ENCODE measurements at places on chromosomes 4 and X.
A peak's percentile ranks its signal among the peaks of the same experiment; 100 is the strongest.

GRCh38 chr4:89788206-89789072 is 48.5 kb downstream of the SNCA start:
- DNase-seq: no peak
- H3K4me1 ChIP-seq: no peaks in the 10 kb centered on the region
- no peak overlapping the region for H3K4me3 ChIP-seq
- H3K27me3 ChIP-seq: no peaks in the 10 kb centered on the region
- H3K36me3 ChIP-seq: no peaks in the 10 kb centered on the region

DNA sequence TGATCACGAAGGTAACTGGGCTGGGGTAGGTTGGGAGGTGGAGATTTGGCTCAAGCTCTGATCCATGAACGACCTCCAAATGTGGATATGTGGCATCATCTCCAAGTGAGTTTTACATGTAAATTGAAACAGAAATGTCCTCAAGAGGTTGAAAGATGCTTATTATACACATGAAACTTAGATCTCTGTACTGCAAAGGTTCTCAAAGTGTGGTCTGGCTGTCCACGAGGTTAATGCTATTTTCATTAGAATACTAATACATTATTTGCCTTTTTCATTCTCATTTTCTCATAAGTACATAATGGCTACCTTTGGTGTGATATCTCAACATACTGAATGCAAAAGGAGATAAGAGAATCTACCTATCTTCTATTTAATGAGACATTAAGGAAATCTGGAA is 198.2 kb downstream of the RASL11B start:
- no peak for DNase-seq
- H3K4me3 ChIP-seq: no peak overlapping the region
- peaks cover 12% of the 10 kb centered on the region for H3K36me3 ChIP-seq
- H3K27ac ChIP-seq: no peak overlapping the region
- H3K27me3 ChIP-seq: no peaks in the 10 kb centered on the region

GRCh38 chrX:65750674-65751469 is 83.4 kb downstream of the MSN start:
- peaks cover 63% of the 10 kb centered on the region for H3K4me1 ChIP-seq
- peaks cover 4% of the 10 kb centered on the region for H3K36me3 ChIP-seq
- H3K27ac ChIP-seq: peak overlapping the region; percentile 67
- DNase-seq: peak; percentile 22

- no peak for DNase-seq
- no peak overlapping the region for H3K27ac ChIP-seq
- peaks cover 4% of the 10 kb centered on the region for H3K4me1 ChIP-seq
- no peaks in the 10 kb centered on the region for H3K36me3 ChIP-seq
These were observed 117.5 kb downstream of the RAPGEF2 start for GRCh38 chr4:159220353-159220752.

DNA sequence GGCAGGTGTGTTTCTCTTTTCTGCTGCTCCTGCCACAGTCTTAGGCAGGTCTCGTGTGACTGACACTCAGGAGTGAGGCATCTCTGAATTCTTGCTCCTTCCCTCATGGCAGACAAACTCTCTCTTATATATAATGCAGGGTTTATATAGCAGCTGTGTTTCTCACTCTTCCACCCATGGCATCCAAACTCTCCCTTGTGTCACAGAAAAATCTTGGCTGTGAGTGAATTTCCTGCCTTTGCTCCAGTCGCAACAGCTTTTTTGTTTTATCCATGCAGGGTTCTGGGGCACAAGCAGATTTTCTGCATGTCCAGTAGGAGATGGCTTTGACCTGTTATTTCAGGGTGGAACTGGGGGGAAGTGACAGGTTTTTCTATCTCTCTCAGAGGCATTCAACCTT is 1275.5 kb downstream of the ADGRL3 start:
- no peak for DNase-seq
- H3K27ac ChIP-seq: no peak overlapping the region
- H3K4me1 ChIP-seq: no peaks in the 10 kb centered on the region
- no peak overlapping the region for H3K4me3 ChIP-seq

GRCh38 chr4:162140051-162140683 is 23.6 kb downstream of the FSTL5 start:
- no peaks in the 10 kb centered on the region for H3K27me3 ChIP-seq
- H3K4me1 ChIP-seq: no peaks in the 10 kb centered on the region
- H3K27ac ChIP-seq: no peak overlapping the region
- H3K4me3 ChIP-seq: no peak overlapping the region
- H3K36me3 ChIP-seq: no peaks in the 10 kb centered on the region

DNA sequence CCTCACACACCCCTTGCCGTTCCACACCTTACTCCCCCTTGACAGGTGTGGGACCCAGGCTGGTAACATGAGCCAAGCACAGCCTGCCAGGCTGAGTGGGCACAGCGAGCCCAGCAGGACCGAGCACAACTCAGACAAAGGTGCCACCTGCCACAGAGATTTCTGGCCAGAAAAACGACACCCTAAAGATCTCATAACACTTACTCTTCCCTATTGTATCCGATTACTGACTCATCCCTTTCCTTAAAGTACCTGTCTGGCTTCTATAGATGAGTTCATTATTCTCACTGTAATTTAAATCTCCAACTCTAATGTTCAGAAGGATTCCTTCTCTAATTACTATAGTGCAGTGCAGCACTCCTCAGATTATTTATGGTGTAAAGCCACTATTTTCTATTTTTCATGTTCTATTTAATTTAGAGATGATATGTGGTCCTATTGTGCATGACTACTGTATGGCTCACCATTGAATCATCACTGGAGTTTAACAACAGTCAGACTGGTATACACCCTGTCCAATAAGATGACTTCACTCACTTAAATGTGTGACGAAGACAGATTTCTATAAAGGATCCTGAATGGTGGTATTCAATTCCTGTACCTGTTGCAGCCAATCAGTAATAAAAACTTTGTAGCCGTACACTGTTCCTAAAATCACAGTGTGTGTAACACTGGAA is 7.6 kb upstream of the SYTL5 start:
- H3K4me1 ChIP-seq: no peaks in the 10 kb centered on the region
- peaks cover 3% of the 10 kb centered on the region for H3K27me3 ChIP-seq
- no peak overlapping the region for H3K4me3 ChIP-seq
- DNase-seq: no peak

DNA sequence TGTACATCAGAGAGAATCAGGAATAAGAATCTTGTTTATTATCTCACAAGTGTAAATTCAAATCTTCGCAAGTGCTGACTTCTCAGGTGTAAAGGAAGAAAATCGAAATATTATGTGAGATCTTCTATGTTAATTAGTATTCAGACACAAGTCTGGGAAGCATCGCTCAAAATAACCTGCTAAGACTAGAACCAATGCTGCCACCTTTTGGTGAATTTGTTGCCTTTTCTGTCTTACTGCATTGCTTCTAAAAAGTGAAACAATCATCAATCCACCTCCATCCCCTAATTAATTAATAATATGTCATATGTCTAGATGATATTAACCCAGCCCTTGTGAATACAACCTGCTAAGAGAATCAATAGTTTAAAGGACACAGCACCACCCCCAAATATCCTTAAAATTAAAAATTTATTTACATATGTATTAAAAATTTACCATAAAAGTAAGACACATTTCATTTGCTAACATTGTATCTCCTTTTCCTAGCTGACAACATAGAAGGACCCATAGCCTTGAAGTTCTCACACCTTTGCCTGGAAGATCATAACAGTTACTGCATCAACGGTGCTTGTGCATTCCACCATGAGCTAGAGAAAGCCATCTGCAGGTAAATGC is 3.5 kb downstream of the EPGN start:
- H3K27me3 ChIP-seq: no peaks in the 10 kb centered on the region
- H3K4me1 ChIP-seq: peaks cover 5% of the 10 kb centered on the region
- no peak overlapping the region for H3K4me3 ChIP-seq
- no peaks in the 10 kb centered on the region for H3K36me3 ChIP-seq
- H3K27ac ChIP-seq: no peak overlapping the region

GRCh38 chr4:152778656-152779512 is 646 bp downstream of the TIGD4 start:
- H3K27me3 ChIP-seq: peaks cover 10% of the 10 kb centered on the region
- DNase-seq: peak; percentile 26
- peak overlapping the region; percentile 93 for H3K27ac ChIP-seq
- no peaks in the 10 kb centered on the region for H3K36me3 ChIP-seq
- peaks cover 34% of the 10 kb centered on the region for H3K4me1 ChIP-seq

DNA sequence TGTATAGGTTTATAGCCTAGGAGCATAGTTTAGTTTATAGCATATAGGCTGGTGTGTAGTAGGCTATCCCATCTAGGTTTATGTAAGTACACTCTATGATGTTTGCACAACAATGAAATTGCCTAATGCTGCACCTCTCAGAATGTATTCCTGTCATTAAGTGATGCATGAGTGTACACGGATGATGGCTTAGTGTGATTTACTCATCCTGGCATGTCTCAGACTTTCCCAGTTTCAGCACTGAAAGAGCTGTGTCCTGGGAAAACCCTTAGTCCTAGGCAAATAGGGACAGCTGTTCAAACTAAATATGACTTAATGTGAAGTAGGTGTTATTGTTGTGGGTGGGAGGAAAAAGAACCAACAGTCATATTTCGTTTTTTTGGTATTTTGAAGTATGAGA is 264.9 kb upstream of the MAGEB18 start:
- H3K27ac ChIP-seq: no peak overlapping the region
- H3K36me3 ChIP-seq: no peaks in the 10 kb centered on the region
- no peak for DNase-seq
- no peaks in the 10 kb centered on the region for H3K4me1 ChIP-seq
- no peaks in the 10 kb centered on the region for H3K27me3 ChIP-seq
- H3K4me3 ChIP-seq: no peak overlapping the region

DNA sequence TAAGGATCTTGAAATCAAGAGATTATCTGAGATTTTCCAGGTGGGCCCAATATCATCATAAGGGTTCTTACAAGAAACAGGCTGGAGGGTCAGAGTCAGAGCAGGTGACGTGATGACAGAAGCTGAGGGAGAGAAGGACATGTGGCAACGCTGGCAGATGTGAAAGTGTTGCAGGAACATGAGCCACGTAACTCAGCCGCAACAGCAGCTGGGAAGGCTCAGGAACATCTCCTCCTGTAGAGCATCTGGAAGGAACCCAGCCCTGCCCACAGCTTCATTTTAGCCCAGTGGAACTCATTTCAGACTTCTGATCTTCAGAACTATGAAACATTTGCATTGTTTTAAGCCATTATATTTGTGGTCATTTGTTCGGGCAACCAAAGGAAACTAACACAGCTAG is 156.3 kb upstream of the VEGFC start:
- H3K36me3 ChIP-seq: peaks cover 2% of the 10 kb centered on the region
- no peak for DNase-seq
- H3K27me3 ChIP-seq: no peaks in the 10 kb centered on the region

GRCh38 chrX:140762061-140762460 is 52.5 kb downstream of the LINC00632 start:
- H3K27me3 ChIP-seq: peaks cover 14% of the 10 kb centered on the region
- peaks cover 7% of the 10 kb centered on the region for H3K4me1 ChIP-seq
- no peaks in the 10 kb centered on the region for H3K36me3 ChIP-seq
- no peak overlapping the region for H3K4me3 ChIP-seq
- no peak overlapping the region for H3K27ac ChIP-seq

DNA sequence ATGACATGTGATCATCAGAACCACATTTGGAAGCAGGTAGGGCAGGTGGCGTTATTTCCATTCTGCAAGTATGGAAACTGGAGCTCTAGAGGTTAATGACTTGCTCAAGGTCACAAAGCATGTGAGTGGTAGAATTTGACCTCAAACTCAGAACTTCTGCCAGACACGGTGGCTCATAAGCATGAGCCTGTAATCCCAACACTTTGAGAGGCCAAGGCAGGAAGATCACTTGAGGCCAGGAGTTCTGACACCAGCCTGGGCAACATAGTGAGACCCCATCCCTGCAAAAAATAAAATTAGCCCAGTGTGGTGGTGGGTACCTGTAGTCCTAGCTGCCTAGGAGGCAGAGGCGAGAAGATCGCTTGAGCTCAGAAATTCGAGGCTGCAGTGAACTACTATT is 139.2 kb downstream of the PALLD start:
- H3K4me1 ChIP-seq: peaks cover 8% of the 10 kb centered on the region
- DNase-seq: no peak
- no peaks in the 10 kb centered on the region for H3K36me3 ChIP-seq
- no peak overlapping the region for H3K4me3 ChIP-seq
- peaks cover 40% of the 10 kb centered on the region for H3K27me3 ChIP-seq
- no peak overlapping the region for H3K27ac ChIP-seq

DNA sequence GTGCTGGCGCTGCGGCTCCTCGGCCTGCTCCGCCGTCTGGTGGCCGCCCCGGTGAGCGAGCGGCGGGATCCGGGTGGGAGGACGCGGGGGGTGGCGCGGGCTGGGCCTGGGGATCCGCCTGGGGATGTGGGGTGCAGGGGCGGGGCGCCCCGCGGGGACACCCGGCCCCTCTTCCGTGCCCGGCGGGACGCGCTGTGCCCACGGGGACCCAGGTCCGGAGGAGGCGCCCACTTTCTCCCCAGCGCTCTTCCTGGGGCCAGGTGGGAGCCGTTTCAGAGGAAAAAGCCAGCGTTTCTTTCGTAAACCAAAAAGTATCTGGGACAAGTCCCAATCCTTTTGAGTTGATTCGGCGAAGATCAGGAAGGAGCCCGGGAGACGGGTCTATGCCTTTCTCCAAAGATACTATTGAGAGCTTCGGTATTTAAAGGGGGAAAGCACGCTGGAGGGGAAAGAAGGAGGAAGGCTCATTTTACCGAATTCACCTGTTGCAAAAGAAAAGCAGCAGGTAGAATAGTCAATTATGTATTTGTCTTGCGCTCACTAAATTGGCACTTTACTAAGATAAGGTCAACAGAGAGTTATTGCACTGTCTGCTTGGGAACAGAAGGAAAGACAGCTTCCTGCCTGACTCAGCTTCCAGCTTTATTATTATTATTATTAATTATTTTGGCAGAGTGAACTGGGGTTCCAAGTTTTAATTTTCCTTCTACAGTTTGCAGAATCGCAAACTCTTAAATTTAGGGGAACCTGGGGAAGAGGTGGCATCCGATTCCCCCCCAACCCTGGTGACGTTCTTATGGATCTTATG is 81.5 kb upstream of the CD99 start:
- peak overlapping the region; percentile 90 for H3K4me3 ChIP-seq
- H3K4me1 ChIP-seq: peaks cover 48% of the 10 kb centered on the region

GRCh38 chr4:8495803-8496202 is 55.2 kb downstream of the TRMT44 start:
- no peaks in the 10 kb centered on the region for H3K27me3 ChIP-seq
- H3K36me3 ChIP-seq: no peaks in the 10 kb centered on the region
- DNase-seq: no peak
- no peak overlapping the region for H3K4me3 ChIP-seq

DNA sequence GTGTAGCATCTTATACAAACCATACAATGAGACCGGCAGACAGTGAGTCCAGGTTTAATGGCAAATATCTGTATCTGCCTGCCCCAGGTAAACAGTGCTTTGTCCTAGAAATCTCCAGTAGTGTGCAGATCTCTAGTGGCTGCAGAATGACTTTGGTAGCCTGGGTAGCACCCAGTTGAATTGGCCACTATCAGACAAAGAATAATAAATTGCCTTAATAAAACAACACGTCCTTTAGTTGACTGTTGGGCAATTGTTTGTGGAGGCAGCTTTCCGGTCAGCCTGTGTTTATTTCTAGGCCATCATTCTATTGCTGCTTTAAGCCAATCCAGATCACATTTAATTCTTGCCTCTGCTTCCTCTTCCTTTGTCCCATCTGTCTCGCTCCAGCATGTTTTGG is 52.5 kb downstream of the SNX25 start:
- no peaks in the 10 kb centered on the region for H3K27me3 ChIP-seq
- no peak for DNase-seq
- no peak overlapping the region for H3K27ac ChIP-seq
- H3K36me3 ChIP-seq: peaks cover 11% of the 10 kb centered on the region
